ENCODE measurements at places on chromosomes 1 and 21.

DNA sequence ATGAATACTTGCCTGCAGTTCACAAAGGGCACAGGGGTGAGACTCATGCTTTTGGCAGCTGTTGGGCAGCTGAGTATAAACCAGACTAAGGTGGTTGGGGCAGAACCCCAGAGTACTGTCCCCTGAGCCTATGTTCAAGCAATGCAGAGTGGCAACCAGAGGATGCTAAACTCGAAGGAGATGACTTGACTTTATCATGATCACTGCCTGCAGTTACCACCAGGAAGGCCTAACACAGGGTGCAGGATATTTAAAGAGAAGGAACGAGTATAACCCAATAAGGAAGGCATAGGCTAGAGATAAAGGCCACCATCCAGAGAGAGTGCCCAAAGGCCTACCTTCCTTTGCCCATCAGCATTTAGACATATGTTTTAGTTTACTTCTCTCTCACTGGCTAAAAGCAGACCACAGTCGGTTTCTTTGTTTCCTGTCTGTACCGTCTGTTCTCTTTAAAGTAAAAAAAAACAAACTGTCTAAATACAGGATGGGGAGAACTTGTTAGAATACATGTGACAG is 83.3 kb downstream of the MPZL1 start:
- DNase-seq = no peak
- H3K4me3 ChIP-seq = no peak overlapping the region
- H3K27me3 ChIP-seq = no peaks in the 10 kb centered on the region
- no peaks in the 10 kb centered on the region for H3K36me3 ChIP-seq
- H3K27ac ChIP-seq = no peak overlapping the region

- DNase-seq = no peak
- H3K36me3 ChIP-seq = no peaks in the 10 kb centered on the region
- H3K4me1 ChIP-seq = no peaks in the 10 kb centered on the region
- no peaks in the 10 kb centered on the region for H3K27me3 ChIP-seq
Measured at GRCh38 chr21:39474611-39475010, 22.8 kb downstream of the SH3BGR start.

DNA sequence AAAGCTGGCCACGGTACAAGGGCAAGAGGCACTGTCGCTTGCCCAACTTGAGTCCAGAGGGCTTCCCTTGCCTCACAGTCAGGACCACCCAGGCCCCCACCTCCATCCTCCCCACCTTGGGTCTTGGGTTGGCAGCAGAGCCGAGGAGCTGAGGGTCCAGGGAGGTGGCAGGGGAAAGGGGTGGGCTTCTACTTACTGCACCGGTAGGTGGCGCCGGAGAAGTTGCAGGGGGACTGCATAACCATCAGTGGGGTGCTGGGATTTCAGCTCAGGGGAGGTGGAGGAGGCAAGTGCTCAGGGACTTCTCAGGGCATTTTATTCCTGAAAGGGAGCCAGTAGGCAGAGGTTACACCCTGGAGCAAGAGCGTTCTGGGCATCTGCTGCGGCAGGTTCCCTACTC is 44.0 kb downstream of the TRIM62 start:
- DNase-seq = no peak
- H3K4me3 ChIP-seq = no peak overlapping the region
- no peak overlapping the region for H3K27ac ChIP-seq

DNA sequence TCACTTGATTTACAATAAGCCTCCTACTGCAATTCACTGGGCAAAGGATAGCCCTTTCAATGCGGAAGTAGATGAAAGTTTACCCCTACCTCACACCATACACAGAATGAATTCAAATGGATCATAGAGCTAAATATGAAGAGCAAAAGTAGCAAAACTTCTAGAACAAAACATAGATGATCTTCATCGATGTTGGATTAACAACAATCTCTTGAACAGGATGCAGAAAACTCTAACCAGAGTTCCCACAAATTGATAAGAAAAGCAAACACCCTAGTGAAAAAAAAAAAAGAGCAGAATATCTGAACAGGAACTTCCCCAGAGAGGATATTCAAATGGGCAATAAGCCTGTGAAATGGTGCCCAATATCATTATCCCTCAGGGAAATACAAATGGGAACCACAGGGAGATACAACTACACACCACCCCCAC is 1.9 kb upstream of the UBASH3A start:
- no peak overlapping the region for H3K27ac ChIP-seq
- no peak overlapping the region for H3K4me3 ChIP-seq
- no peaks in the 10 kb centered on the region for H3K36me3 ChIP-seq
- no peak for DNase-seq
- no peaks in the 10 kb centered on the region for H3K4me1 ChIP-seq

DNA sequence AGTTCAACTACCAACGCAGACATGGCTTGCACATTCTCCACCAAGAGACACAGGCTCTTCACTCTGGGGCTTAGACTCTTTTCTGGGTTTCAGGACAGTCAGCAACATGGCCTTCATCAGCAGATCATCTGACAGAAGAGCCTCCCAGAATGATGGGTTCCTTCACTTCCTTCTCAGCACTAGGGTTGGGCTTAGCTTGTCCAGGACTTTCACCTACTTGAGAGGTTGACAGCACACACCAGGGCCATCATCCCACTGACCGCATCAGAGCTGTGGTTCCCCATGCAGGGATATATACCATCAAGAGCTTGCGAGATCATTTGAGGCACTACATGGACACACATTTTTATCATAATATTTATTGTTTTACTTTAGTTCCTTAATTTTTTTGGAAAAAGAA is 10.4 kb upstream of the NCF2 start:
- H3K27ac ChIP-seq = no peak overlapping the region
- no peaks in the 10 kb centered on the region for H3K4me1 ChIP-seq
- DNase-seq = no peak
- H3K36me3 ChIP-seq = no peaks in the 10 kb centered on the region
- H3K27me3 ChIP-seq = no peaks in the 10 kb centered on the region
- no peak overlapping the region for H3K4me3 ChIP-seq

DNA sequence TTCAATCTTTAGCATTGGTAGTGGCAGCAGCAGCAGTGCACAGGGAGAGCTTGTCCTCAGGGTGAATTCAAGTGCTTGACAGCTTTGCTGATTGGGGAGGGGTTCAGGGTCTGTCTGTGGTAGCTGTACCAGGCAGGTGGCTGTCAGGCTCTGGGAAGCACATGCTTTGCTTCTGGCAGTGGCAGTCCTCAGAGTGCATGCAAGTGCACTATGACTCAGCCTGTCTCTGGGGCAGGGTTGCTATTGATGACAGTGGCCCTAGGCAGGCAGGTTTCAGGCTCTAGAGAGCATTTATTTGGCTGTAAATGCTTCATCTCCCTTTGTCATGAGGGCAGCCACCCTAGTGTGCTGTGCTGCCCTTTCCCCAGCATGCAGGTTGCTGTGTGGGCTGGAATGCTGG is 251.9 kb upstream of the LRRC7 start:
- no peak overlapping the region for H3K4me3 ChIP-seq
- DNase-seq = no peak

GRCh38 chr1:22969304-22969709 is 3.4 kb downstream of the LACTBL1 start:
- no peaks in the 10 kb centered on the region for H3K36me3 ChIP-seq
- H3K27ac ChIP-seq = no peak overlapping the region
- no peaks in the 10 kb centered on the region for H3K27me3 ChIP-seq
- DNase-seq = no peak

DNA sequence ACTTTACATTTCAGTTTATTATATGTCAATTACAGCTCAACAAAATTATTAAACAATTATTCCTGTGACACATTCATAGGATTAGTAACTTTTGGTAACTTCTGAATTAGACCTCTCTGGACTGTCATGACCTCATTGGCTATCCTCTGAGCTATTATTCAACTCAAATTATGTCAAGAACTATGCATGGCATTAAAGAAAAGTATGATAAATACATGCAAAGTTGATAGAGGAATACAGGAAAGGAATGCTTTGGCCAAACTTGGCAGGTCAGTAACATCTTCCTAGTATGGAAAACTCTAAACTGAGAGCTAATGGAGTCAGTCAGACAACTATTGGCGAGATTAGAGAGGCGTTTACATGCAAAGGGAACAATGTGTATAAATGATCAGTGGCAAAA is 158.4 kb downstream of the DUSP10 start:
- H3K27ac ChIP-seq = no peak overlapping the region
- no peak overlapping the region for H3K4me3 ChIP-seq
- no peak for DNase-seq
- H3K4me1 ChIP-seq = no peaks in the 10 kb centered on the region
- no peaks in the 10 kb centered on the region for H3K27me3 ChIP-seq

DNA sequence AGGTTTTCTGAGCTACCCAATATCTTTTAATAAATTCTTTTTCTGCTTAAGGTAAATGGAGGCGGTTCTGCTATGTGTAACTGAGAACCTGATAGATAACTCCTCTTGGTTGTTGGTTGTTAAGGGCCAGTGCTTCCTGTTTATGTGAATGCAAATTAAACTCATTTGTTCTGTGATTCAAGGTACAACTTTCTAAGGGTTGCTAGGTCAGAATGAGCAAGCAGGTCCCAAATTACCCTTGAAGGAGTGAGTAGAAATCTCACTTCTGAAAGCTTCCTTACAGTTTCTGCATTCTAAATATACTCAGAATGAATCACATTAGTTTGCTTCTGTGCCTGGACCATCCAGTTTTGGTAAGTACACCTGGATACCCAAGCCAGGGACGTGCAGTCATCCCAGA is 15.5 kb upstream of the FAM78B start:
- H3K4me1 ChIP-seq = no peaks in the 10 kb centered on the region
- H3K27ac ChIP-seq = no peak overlapping the region
- no peak for DNase-seq
- no peaks in the 10 kb centered on the region for H3K36me3 ChIP-seq

GRCh38 chr1:1085911-1086841 is 12.1 kb upstream of the RNF223 start:
- H3K4me3 ChIP-seq = no peak overlapping the region
- no peaks in the 10 kb centered on the region for H3K4me1 ChIP-seq
- H3K27me3 ChIP-seq = no peaks in the 10 kb centered on the region
- DNase-seq = no peak

DNA sequence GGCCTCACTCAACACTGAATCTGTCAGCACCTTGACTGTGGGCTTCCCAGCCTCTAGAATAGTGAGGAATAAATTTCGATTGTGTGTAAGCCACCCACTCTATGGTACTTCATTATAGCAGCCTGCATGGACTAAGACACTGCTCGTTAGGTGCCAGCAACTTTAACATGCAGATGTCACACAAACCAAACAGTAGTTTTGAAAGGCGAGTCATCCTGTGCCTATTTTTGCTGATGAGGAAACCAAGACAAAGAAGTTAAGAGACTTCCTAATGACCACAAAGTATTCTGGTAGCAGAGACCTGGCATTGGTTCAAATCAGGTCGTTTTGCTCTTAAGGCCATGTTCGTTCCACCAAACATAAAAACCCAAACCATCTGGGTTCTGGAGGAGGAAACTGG is 42.9 kb downstream of the BATF3 start:
- no peak overlapping the region for H3K27ac ChIP-seq
- no peak overlapping the region for H3K4me3 ChIP-seq
- no peaks in the 10 kb centered on the region for H3K27me3 ChIP-seq
- H3K4me1 ChIP-seq = no peaks in the 10 kb centered on the region
- no peak for DNase-seq

- no peak overlapping the region for H3K4me3 ChIP-seq
- no peaks in the 10 kb centered on the region for H3K27me3 ChIP-seq
- no peaks in the 10 kb centered on the region for H3K36me3 ChIP-seq
- H3K4me1 ChIP-seq = no peaks in the 10 kb centered on the region
Measured at GRCh38 chr21:17709266-17709611, 96.5 kb upstream of the BTG3 start.

GRCh38 chr1:41239988-41240610 is 2.0 kb downstream of the SCMH1 start:
- no peaks in the 10 kb centered on the region for H3K4me1 ChIP-seq
- DNase-seq = no peak
- no peak overlapping the region for H3K4me3 ChIP-seq
- peak overlapping the region; percentile 98 for H3K27ac ChIP-seq
- no peaks in the 10 kb centered on the region for H3K36me3 ChIP-seq

- no peaks in the 10 kb centered on the region for H3K27me3 ChIP-seq
- no peaks in the 10 kb centered on the region for H3K4me1 ChIP-seq
- H3K36me3 ChIP-seq = no peaks in the 10 kb centered on the region
- no peak overlapping the region for H3K4me3 ChIP-seq
- no peak overlapping the region for H3K27ac ChIP-seq
Measured at GRCh38 chr21:40685141-40685540, 161.8 kb downstream of the DSCAM start.

- no peak overlapping the region for H3K27ac ChIP-seq
- H3K27me3 ChIP-seq = no peaks in the 10 kb centered on the region
- H3K36me3 ChIP-seq = no peaks in the 10 kb centered on the region
- DNase-seq = no peak
- H3K4me3 ChIP-seq = no peak overlapping the region
Measured at GRCh38 chr1:91400133-91400725, 4.4 kb downstream of the HFM1 start.

- peak; percentile 47 for DNase-seq
- no peaks in the 10 kb centered on the region for H3K36me3 ChIP-seq
- H3K27me3 ChIP-seq = no peaks in the 10 kb centered on the region
- H3K27ac ChIP-seq = peak overlapping the region; percentile 67
- peak overlapping the region; percentile 38 for H3K4me3 ChIP-seq
Measured at GRCh38 chr1:229410692-229411433, 23.0 kb downstream of the ACTA1 start.

DNA sequence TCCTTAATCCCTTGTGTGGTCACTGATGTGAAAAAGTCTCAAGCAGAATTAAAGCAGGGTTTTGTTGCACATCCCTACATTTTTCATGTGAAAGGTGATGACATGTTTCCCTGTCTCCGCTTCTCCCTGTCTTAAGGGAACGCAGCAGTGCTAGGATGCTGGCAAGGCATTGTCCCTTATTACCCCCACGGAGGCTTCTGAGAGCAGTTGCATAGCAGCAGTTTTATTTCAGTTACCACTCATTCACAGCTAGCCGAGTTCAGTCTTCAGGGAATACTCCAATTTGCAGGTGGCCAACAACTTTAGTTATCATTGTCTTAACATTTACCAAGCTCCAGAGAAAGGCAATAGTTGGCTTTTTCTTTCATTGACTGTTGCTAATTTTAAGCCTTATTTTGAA is 89.1 kb downstream of the CLEC20A start:
- DNase-seq = no peak
- H3K4me3 ChIP-seq = no peak overlapping the region
- no peaks in the 10 kb centered on the region for H3K4me1 ChIP-seq
- H3K27ac ChIP-seq = no peak overlapping the region
- no peaks in the 10 kb centered on the region for H3K36me3 ChIP-seq
- no peaks in the 10 kb centered on the region for H3K27me3 ChIP-seq

GRCh38 chr1:22309572-22309971 is 142.1 kb upstream of the ZBTB40 start:
- no peaks in the 10 kb centered on the region for H3K36me3 ChIP-seq
- no peaks in the 10 kb centered on the region for H3K27me3 ChIP-seq
- no peak overlapping the region for H3K27ac ChIP-seq
- H3K4me1 ChIP-seq = no peaks in the 10 kb centered on the region

DNA sequence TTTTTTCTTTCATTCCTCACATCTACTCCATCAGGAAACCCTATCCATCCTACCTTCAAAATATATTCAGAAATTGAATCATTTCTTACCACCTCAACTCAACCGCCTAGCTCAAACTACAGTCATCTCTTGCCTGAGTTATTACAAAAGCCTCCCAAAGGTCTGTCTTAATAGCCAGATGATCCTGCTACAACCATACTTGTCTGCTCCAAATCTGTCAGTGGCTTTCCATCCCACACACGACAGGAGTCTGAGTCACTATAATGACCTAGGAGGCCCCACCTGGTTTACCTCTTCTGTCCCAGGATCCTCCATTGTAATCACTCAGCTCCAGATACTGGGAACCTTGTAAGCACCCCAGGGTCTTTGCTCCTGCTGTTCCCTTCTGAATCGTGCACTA is 37.1 kb upstream of the IL12RB2 start:
- H3K27ac ChIP-seq = no peak overlapping the region
- H3K4me1 ChIP-seq = no peaks in the 10 kb centered on the region
- no peak overlapping the region for H3K4me3 ChIP-seq
- no peaks in the 10 kb centered on the region for H3K36me3 ChIP-seq
